ENCODE measurements at places on chromosomes 1 and 21. TPM values are rescaled to one million over a fixed set of nuclear protein-coding genes. Genes with fewer than 3 reads are reported as not detected.

ARHGAP29 gene
- 5.0 TPM for polyA plus RNA-seq

SLFNL1 gene
- 0.22 TPM for polyA plus RNA-seq

ZCCHC17 gene
- 14.5 TPM for polyA plus RNA-seq

CD1E gene
- polyA plus RNA-seq = not detected

KAZN gene
- polyA plus RNA-seq = 2.6 TPM

DCLRE1B gene
- polyA plus RNA-seq = 1.2 TPM

OR2L8 gene
- not detected for polyA plus RNA-seq

SH2D1B gene
- 0.07 TPM for polyA plus RNA-seq

CHIA gene
- not detected for polyA plus RNA-seq

TUFT1 gene
- polyA plus RNA-seq = 4.2 TPM

HMGCS2 gene
- polyA plus RNA-seq = 4.7 TPM

SHE gene
- polyA plus RNA-seq = 19.3 TPM

LAD1 gene
- 23.0 TPM for polyA plus RNA-seq

RAB42 gene
- 1.7 TPM for polyA plus RNA-seq

ZNF593OS gene
- polyA plus RNA-seq = 0.61 TPM

C1orf74 gene
- 0.22 TPM for polyA plus RNA-seq
